ENCODE measurements at places on chromosomes 2 and 18.

- no peak overlapping the region for H3K4me3 ChIP-seq
- no peak for DNase-seq
- H3K4me1 ChIP-seq: peaks cover 14% of the 10 kb centered on the region
- no peaks in the 10 kb centered on the region for H3K36me3 ChIP-seq
- H3K27ac ChIP-seq: no peak overlapping the region
Observed at GRCh38 chr18:75264926-75265597, 54.5 kb downstream of the TSHZ1 start.

DNA sequence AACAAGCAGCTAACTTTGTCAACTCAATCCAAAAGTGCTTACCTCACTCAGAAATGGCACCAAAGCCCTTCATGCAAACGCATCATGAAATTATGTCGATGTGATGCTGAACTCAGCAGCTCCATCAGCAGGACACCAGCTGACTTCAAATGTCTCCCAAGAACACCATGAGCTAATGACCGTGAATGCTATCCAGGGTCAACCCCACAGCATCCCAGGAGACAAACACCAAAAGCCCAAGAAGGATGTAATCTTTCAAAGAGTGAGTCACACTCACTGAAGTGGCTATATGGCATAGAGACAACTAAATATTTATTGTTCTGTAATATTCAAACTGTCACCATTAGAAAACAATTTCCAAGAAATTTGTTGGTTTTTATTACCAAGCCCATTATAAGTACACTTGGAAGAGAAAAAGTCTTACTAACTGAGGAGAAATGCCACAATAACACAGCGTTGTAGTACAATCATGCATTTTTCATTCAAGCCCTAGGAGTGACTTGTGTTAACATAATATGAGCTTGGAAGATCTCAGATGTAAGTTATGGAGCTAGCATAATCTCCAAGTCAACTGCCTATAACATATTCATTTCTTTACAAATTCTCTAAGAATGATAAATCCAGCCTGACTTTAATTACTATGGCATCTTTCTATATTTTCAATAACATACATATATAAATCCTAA, 165.0 kb upstream of the CCDC68 start:
- no peaks in the 10 kb centered on the region for H3K27me3 ChIP-seq
- no peak overlapping the region for H3K27ac ChIP-seq
- H3K4me1 ChIP-seq: peaks cover 4% of the 10 kb centered on the region
- no peak for DNase-seq

DNA sequence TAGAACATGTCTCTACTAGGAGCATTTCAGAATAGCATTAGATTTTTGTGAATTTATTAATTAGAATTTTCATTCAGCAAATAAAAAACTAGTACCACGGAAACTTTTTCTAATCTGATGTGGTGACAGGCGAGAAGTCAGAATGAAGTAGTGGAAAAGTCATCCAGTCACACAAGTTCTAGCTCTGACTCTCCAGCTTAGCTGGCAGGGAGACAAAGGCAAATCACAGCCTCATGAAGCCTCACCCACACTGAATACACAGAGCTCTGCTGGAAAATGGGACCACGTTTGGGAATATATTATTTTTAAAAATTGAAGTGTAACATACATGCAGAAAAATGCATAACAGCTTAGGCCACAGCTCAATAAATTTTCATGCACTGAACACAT, 86.1 kb downstream of the L3MBTL4 start:
- no peak overlapping the region for H3K4me3 ChIP-seq
- DNase-seq: no peak
- H3K27me3 ChIP-seq: no peaks in the 10 kb centered on the region
- H3K36me3 ChIP-seq: no peaks in the 10 kb centered on the region
- no peak overlapping the region for H3K27ac ChIP-seq
- no peaks in the 10 kb centered on the region for H3K4me1 ChIP-seq

- H3K36me3 ChIP-seq: no peaks in the 10 kb centered on the region
- peaks cover 24% of the 10 kb centered on the region for H3K4me1 ChIP-seq
- H3K4me3 ChIP-seq: no peak overlapping the region
- H3K27me3 ChIP-seq: no peaks in the 10 kb centered on the region
Observed at GRCh38 chr2:233209533-233210171, 41.8 kb upstream of the ATG16L1 start.

DNA sequence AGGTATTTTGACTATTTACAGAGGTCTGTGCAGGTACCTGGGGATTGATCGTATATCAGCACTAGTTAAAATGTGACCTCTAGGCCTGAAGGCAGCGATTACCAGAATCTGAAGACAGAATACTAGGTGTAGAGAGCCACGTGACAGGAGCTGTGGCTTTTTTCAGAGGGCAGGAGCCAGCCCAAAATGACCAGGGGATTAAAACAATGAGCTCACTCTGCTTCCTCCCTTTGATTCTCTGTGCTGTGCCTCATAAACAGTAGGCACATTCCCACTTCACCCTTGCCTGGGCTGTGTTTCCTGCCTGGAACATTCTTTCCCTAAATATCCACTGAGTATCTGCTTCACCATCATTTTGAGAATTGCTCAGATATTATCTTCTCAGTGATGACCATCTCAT, 15.2 kb downstream of the ITGAV start:
- peaks cover 21% of the 10 kb centered on the region for H3K4me1 ChIP-seq
- no peak overlapping the region for H3K4me3 ChIP-seq
- peaks cover 9% of the 10 kb centered on the region for H3K36me3 ChIP-seq
- peak overlapping the region; percentile 58 for H3K27ac ChIP-seq
- DNase-seq: no peak
- no peaks in the 10 kb centered on the region for H3K27me3 ChIP-seq

DNA sequence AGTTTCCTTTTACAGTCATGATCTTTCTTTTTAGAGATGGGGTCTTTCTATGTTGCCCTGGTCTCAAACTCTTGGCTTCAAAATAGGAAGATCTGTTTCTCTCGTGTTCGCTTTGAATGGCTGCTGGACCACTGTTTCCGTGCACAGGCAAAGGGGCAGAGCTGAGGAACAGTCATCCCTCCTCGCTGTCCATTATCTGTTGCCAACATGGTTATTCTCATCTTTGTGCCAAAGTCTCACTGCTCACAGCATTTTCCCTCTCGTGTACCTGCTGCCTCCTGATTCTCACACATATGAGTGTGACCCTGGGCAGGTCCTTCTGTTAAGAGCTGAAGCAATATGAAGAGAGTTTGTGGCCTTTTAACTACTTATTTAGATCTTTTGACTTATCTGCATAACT, 28.0 kb upstream of the CCNYL1 start:
- no peak overlapping the region for H3K4me3 ChIP-seq
- no peaks in the 10 kb centered on the region for H3K36me3 ChIP-seq
- no peaks in the 10 kb centered on the region for H3K27me3 ChIP-seq
- H3K4me1 ChIP-seq: peaks cover 6% of the 10 kb centered on the region

DNA sequence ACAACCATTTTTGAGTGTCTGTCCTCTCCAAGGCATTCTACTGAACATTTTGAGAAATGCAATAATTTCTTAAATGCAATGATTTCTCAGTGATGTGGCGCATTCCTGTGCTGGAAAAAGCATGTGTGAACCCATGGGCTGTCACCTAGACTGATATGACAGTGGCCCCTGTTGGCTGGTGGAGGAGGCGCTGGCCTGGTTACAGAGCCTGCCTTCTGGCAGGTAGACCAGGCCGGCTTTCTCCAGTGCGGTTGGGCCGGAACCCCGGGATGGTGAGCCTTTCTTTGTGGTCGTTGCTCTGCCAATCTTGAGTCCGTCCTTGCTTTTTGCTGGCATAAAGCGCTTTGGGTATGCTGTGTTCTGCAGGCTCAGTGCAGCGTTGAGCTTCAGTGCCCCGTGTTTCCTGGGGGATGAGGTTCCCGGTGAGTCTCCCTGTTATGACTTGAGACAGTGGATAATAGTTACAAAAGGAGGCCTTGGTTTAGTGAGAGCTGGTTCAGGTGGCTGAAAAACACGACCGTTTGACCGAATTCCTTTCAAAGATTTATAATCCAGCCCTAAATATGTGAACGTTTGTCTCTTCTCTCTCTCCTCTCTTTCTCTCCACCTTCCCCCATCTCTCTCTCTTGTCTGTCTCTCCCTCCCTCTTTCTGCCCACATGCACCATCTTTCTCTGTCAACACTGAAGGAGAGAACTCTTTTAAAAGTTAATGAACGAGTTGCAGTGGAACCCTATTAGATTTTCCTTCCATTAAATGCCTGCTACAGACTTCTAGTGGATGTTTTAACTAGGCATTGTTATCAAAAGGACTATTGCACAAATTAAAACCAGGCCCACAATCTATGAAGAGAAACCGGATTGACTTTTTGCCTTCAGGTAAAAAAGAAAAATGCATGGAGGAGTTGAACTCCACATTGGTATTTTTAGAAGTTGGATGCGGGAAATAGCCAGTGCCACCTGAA, 34.0 kb downstream of the TSHZ1 start:
- no peaks in the 10 kb centered on the region for H3K27me3 ChIP-seq
- H3K4me3 ChIP-seq: no peak overlapping the region
- DNase-seq: no peak
- H3K36me3 ChIP-seq: no peaks in the 10 kb centered on the region
- H3K4me1 ChIP-seq: peaks cover 59% of the 10 kb centered on the region

GRCh38 chr18:73235491-73235890, 367.7 kb upstream of the NETO1 start:
- no peaks in the 10 kb centered on the region for H3K27me3 ChIP-seq
- no peaks in the 10 kb centered on the region for H3K4me1 ChIP-seq
- no peak for DNase-seq
- H3K36me3 ChIP-seq: no peaks in the 10 kb centered on the region
- no peak overlapping the region for H3K27ac ChIP-seq

DNA sequence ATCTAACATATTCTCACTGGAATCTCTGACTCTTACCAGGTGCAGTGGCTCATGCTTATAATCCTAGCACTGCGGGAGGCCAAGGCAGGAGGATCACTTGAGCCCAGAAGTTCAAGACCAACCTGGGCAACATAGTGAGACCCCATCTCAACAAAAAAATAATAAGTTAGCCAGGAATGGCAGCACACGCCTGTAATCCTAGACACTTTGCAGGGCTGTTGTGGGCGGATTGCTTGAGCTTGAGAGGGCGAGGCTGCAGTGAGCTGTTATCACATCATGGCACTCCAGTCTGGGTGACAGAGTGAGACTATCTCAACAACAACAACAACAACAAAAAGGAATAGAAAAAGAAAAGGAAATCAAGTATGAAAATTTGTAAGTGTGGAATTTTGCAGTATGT, 306.5 kb upstream of the CYP26B1 start:
- no peaks in the 10 kb centered on the region for H3K36me3 ChIP-seq
- no peak for DNase-seq
- H3K27me3 ChIP-seq: no peaks in the 10 kb centered on the region
- H3K27ac ChIP-seq: no peak overlapping the region
- H3K4me1 ChIP-seq: no peaks in the 10 kb centered on the region

DNA sequence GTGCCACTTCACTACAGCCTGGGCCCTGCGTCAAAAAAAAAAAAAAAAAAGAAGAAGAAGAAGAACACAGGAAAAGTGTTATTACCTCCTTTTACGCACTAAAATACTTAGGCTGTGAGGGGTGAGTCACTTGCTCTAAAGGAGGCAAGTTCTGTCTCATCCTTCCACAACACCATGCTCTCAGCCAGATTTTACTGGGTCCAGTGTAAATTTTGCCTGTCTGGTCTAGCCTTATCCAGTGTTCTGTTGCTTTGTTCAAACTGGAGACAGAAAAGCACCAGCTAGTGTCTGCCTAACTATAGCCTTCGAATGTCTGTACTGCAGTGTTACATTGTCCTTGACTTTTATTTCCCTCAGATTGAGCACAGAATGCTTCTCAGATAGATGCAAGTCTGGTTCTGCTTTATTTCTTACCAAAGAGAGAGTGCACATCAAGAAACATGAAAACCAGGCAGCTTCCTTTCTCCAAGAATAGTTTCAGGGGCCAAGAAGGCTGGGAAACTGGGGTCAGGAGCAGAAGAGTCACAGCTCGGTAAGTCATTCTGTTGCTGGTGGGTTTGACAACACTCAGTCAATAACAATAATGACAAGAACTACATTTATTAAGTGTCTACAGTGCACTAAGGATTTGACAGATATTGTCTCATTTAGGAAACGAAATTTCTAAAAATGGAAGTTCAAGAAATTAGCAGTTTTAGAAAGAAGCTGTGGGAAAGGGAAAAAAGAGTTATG, 3.1 kb upstream of the MSGN1 start:
- no peak for DNase-seq
- H3K4me1 ChIP-seq: peaks cover 25% of the 10 kb centered on the region

DNA sequence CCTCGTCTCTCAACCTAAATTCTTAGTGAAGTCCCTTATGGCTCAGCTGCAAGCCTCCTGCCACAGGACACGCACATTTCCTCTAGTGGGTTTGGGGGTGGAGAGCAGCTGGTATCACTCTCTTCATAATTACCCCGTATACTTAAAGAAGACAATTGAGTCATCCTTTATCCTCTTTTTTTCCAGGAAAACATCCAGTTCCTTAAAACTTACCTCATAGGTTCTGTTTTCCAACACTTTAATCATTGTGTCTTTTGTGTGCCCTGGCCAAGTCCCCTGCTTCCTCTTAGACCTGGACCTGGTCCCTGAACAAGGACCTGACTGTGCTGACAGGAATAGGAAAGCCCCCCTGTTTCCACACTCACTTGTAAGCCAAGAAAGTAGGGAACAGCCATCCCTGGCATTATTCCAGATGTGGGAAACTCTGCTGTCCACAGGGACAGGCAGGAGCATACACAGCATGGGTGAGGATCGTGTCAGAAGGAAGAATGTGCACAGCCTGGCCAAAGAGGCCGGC, 42.3 kb upstream of the MYO1B start:
- H3K27me3 ChIP-seq: no peaks in the 10 kb centered on the region
- no peak overlapping the region for H3K4me3 ChIP-seq
- DNase-seq: no peak
- peaks cover 6% of the 10 kb centered on the region for H3K4me1 ChIP-seq
- H3K27ac ChIP-seq: no peak overlapping the region

GRCh38 chr2:851680-852079, 99.0 kb upstream of the SNTG2 start:
- no peaks in the 10 kb centered on the region for H3K4me1 ChIP-seq
- H3K4me3 ChIP-seq: no peak overlapping the region
- peak; percentile 62 for DNase-seq

- H3K36me3 ChIP-seq: no peaks in the 10 kb centered on the region
- no peaks in the 10 kb centered on the region for H3K4me1 ChIP-seq
- no peak for DNase-seq
- H3K27me3 ChIP-seq: no peaks in the 10 kb centered on the region
Observed at GRCh38 chr2:221629468-221629867, 57.4 kb upstream of the EPHA4 start.

DNA sequence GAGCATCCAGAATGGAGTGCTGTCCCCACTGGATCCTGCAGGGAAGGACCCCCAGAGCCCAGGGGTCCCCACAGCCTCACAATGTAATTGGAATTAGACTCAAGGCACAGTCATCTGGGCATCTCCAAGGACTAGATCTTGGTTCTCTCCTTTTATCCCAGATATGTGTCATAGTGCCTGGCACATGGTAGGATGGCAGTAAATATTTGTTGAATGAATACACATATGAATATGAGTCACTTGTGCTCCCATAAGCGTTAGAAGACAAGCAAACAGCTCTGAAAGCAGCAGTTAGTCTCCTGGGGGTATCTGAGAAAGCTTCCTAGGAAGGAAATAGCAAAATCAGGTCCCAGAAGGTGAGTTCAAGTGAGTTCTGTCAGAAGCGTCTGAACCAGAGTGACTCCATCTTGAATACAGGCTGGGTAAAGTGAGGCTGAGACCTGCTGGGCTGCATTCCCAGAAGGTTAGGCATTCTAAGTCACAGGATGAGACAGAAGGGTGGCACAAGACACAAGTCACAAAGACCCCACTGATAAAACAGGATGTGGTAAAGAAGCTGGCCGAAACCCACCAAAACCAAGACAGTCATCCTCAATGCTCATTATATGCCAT, 234.1 kb upstream of the ID2 start:
- no peaks in the 10 kb centered on the region for H3K27me3 ChIP-seq
- H3K4me1 ChIP-seq: no peaks in the 10 kb centered on the region
- no peak for DNase-seq
- H3K27ac ChIP-seq: no peak overlapping the region
- H3K4me3 ChIP-seq: no peak overlapping the region
- H3K36me3 ChIP-seq: no peaks in the 10 kb centered on the region
